ENCODE measurements at places on chromosomes 11 and 22.
A peak's percentile ranks its signal among the peaks of the same experiment; 100 is the strongest.

DNA sequence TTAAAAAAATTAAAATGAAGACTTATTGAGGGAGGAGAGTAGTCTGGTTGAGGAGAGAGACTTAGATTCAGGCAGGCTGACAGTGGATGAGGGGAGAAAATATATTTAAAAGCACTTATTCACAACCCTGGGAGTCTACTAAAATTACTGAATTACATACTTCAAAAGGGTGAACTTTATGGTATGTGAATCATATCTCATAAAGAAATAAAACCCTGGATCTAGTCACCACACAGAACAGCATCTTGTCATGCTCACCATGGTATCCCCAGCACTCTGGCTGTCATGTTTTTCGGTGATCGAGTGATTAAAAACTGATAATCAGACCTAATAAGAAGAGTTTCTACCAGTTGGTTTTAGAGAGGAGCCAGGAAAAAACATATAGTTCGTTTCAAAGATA lies 11.0 kb downstream of the TEAD1 start:
- no peak for DNase-seq

DNA sequence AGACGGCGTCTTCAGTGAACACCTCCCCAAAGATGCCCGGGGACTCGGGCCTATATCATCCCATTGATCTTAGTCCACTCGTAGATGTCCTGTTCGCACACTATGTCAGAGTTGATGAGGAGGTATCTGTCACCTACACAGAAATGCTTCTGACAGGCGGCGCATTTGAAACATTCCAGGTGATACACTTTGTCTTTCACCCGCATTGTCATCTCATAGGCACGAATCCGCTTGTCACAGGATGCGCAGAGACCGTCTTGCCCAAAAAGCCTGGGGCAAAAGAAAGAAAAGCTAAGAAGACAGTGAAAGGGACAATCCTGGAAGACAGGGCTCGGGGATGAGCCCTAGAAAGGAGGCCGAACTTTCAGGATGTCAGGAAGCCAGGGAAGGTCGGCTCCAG lies 32.6 kb downstream of the LMO2 start:
- no peak for DNase-seq

GRCh38 chr11:61587541-61587941 lies 6.7 kb upstream of the SYT7 start:
- DNase-seq = peak; percentile 78

GRCh38 chr11:63909591-63910506 lies 7.1 kb downstream of the RCOR2 start:
- peak; percentile 57 for DNase-seq
